ENCODE measurements at places on chromosomes 6 and 20. TPM values are rescaled to one million over a fixed set of nuclear protein-coding genes. Genes with fewer than 3 reads are reported as not detected.

PEX6 gene
- total RNA-seq: 65.6 TPM

CST5 gene
- not detected for total RNA-seq

PRR18 gene
- not detected for total RNA-seq

HMGCLL1 gene
- not detected for total RNA-seq

NINL gene
- 9.5 TPM for total RNA-seq
